Airway epithelial cell (primary cell): ENCODE measurements at places on chromosomes 7 and 10. TPM values are rescaled to one million over a fixed set of nuclear protein-coding genes. Genes with fewer than 3 reads are reported as not detected.

Gene NPC1L1
- total RNA-seq: not detected in 2 replicates

Gene GDF2
- not detected in 2 replicates for total RNA-seq

Gene DEPP1
- 0.70 and 2.6 TPM in 2 replicates for total RNA-seq

Gene LAMB1
- total RNA-seq: 68.5 and 91.7 TPM in 2 replicates

Gene PGAM2
- total RNA-seq: not detected in 2 replicates

Gene CALHM3
- total RNA-seq: not detected in 2 replicates

Gene HOXA4
- total RNA-seq: not detected in 2 replicates

Gene GTF2IRD1
- 18.0 and 21.3 TPM in 2 replicates for total RNA-seq

Gene FGFBP3
- total RNA-seq: 0.42 and 0.49 TPM in 2 replicates

Gene TRIM73
- total RNA-seq: not detected in 2 replicates

Gene SNX8
- total RNA-seq: 9.3 and 32.9 TPM in 2 replicates

Gene STAM
- total RNA-seq: 21.5 and 23.6 TPM in 2 replicates

Gene MYH16
- total RNA-seq: 0.35 and 1.2 TPM in 2 replicates

Gene SEMA3D
- 0.05 and 0.49 TPM in 2 replicates for total RNA-seq

Gene EN2
- not detected in 2 replicates for total RNA-seq

Gene SLC18A3
- not detected in 2 replicates for total RNA-seq

Gene EPHA1
- 74.0 and 87.5 TPM in 2 replicates for total RNA-seq

Gene AKR1E2
- 1.1 and 1.4 TPM in 2 replicates for total RNA-seq

Gene TSPAN12
- total RNA-seq: 2.5 and 2.9 TPM in 2 replicates

Gene PNLIPRP1
- not detected in 2 replicates for total RNA-seq

Gene NPSR1
- not detected in 2 replicates for total RNA-seq

Gene KCNH2
- 0.07 TPM in 1 of 2 replicates, not detected in the other for total RNA-seq

Gene NXPH1
- total RNA-seq: not detected in 2 replicates

Gene MYL10
- not detected in 2 replicates for total RNA-seq

Gene BUD23
- total RNA-seq: 64.0 and 88.8 TPM in 2 replicates

Gene CYP2C19
- total RNA-seq: 0.14 TPM in 1 of 2 replicates, not detected in the other

Gene CTAGE4
- 1.4 and 1.5 TPM in 2 replicates for total RNA-seq

Gene ADAM12
- 0.09 and 0.14 TPM in 2 replicates for total RNA-seq

Gene NDUFA5
- 22.2 and 34.1 TPM in 2 replicates for total RNA-seq

Gene HMX2
- total RNA-seq: not detected in 2 replicates

Gene SLC26A4
- 0.85 TPM in 1 of 2 replicates, not detected in the other for total RNA-seq

Gene NODAL
- total RNA-seq: 0.28 TPM in 1 of 2 replicates, not detected in the other

Gene PTPRN2
- 0.28 and 1.1 TPM in 2 replicates for total RNA-seq

Gene SHTN1
- total RNA-seq: 8.5 and 9.0 TPM in 2 replicates

Gene SPDYE2B
- not detected in 2 replicates for total RNA-seq
